Cerebellum (tissue), 4 donors: ENCODE measurements at places on chromosomes 11 and 22.

DNA sequence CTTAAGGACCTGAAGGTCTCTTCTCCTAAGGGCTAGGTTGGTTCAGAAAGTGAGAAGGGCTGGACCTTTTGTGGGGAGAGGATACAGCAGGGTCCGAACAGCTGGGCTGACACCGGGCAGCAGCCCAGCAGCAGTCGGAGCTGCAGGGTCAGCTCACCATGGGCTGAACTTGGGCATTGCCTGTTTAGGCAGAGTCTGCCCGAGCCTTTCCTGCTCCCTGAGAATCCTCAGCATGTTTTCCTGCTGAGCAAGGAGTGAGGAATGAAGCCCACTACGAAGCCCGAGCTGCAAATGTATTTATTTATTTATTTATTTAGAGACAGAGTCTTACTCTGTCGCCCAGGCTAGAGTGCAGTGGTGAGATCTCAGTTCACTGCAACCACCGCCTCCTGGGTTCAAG lies 83.9 kb downstream of the PTPRJ start:
- no peak for DNase-seq

DNA sequence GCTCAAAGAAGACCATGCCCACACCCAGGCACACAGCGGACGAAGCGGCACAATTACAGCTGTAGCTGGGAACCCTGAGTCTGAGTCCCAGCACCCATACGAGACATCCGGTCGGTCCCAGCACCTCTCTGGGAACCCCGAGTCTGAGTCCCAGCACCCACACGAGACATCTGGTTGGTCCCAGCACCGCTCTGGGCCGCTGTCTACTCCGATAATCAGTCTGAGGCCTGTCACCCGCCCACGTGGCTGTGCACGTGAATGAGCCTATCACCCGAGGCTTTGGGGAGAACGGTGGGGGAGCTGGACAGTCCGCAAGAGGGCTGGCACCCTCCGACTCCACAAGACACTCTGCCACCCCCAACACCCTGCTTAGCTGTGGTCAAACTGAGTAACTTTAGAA lies 6.2 kb downstream of the TTLL8 start:
- DNase-seq: no peak

DNA sequence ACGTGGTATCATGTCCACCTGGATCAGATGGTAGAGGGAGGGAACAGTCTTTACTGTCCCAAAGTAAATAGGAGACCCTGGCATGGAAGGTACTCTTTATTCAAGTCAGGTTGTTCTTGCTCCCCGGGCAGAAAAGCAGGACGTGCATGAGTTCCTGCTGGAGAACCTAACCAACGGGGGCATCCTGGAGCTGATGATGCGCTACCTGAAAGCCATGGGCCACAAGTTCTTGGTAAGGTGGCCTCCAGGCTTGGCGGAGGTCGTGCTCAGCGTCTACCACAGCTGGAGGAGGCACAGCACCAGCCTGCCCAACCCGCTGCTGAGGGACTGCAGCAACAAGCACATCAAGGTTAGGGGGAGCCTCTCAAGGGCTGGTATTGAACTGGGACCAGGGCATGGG lies 48.7 kb downstream of the CABIN1 start:
- DNase-seq: no peak

DNA sequence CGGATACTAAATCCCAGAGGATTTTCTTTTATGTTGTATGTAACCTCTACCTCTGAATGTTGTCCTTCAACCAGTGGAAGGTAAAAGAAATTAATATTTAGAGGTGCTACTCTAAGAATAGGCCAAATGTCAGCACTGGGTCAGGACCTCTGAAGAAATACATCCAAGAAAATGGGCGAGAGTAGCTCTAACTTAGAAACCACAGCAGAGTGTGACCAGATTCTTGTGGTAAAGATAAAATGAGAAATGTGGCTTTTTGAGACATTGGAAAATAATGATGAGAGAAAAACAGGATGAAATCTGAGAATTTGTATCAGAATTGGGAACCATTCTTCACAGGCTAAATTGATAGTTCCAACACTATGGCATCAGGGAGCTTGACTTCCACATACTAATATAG lies 63.5 kb downstream of the CSTPP1 start:
- DNase-seq: no peak

GRCh38 chr11:19978668-19979518 lies 181.4 kb downstream of the DBX1 start:
- DNase-seq: no peak

DNA sequence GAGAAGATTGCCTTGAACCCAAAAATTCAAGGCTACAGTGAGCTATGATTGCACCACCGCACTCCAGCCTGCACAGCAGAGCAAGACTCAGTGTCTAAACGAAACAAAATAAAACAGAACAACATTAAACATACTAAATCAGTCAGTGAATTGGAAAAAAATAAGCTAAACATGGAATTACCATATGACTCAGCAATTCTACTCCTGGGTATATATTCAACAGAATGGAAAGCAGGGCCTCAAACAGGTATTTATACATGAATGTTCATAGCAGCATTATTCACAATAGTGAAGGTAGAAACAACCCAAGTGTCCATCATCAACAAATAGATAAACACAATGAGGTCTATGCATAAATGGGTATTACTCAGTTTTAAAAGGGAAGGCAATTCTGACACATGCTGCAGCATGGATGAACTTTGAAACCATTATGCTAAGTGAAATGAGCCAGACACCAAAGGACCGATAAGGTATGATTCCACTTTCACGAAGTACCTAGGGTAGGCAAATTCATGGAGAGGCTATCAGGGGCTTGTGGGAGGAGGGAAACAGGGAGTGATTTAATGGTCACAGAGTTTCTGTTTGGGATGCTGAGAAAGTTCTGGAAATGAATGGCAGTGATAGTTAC lies 15.5 kb downstream of the NTM start:
- no peak for DNase-seq

GRCh38 chr11:17163736-17164135 lies 44.0 kb downstream of the PIK3C2A start:
- no peak for DNase-seq

DNA sequence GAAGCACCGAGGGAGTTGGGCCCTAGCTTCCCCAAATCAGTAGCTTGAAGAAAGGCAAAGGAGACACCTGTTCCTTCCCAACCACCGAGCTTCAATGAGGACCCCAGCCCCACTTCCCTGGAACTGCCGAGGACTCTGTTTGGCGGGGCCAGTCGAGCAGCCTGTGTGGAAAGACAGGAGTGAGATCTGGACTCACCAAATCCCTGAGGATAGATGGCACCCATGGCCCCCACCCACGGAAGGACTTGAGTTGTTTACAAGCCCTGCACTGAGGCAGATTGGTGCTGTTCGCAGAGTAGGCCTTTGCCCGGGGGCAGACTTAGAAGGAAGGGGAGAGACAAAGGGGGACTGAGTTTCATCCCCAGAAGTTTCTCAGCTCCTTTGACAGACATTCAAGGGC lies 64.6 kb downstream of the FEZ1 start:
- no peak for DNase-seq

DNA sequence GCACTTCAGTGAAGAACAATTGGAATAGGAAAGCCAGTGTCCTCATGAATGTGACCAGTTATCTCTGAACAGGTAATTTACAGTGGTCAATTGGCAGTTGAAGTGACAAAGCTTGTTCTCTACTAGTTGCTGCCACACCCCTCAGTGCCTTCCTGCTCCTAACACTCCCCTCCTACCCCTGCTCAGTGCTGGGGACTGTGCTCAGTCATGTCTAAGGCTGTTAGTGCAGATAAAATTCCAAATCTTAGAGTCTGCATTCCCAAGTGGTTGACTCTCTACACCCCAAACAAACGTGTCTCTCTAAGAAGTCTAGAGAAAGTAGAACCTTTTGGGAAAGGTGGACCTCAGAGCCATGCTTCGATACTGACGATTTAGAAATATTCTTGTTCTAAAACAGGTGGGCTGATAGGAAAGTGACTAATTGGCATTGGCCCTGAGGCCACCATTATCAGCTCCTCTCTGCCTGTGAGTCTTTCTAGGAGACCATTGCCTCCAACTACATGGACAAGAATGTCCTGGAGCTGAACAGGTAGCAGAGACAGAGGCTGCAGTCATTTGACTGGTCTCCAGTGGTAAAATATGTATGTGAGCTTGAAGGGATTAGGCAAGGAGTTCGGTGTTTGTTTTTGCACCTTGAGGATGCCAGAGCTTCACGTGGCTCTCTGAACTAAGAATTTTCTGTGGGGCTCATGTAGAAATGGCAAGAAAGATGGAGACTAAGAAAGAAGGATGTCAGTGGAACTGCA lies 22.1 kb upstream of the NNMT start:
- DNase-seq: no peak

DNA sequence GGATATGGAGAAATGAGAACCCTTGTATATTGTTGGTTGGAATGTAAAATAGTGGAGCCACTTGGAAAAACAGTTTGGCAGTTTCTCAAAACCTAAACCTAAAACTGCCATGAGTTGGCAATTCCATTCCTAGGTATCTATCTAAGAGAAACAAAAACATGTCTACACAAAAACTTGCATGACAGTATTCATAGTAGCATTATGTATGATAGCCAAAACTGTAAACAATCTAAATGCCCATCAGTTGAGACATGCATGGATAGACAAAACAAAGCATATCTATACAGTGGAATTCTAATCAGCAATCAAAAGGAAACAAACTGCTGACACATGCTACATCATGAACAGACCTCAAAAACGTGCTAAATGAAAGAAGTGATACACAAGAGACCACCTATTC lies 34.9 kb downstream of the TRAF6 start:
- no peak for DNase-seq

DNA sequence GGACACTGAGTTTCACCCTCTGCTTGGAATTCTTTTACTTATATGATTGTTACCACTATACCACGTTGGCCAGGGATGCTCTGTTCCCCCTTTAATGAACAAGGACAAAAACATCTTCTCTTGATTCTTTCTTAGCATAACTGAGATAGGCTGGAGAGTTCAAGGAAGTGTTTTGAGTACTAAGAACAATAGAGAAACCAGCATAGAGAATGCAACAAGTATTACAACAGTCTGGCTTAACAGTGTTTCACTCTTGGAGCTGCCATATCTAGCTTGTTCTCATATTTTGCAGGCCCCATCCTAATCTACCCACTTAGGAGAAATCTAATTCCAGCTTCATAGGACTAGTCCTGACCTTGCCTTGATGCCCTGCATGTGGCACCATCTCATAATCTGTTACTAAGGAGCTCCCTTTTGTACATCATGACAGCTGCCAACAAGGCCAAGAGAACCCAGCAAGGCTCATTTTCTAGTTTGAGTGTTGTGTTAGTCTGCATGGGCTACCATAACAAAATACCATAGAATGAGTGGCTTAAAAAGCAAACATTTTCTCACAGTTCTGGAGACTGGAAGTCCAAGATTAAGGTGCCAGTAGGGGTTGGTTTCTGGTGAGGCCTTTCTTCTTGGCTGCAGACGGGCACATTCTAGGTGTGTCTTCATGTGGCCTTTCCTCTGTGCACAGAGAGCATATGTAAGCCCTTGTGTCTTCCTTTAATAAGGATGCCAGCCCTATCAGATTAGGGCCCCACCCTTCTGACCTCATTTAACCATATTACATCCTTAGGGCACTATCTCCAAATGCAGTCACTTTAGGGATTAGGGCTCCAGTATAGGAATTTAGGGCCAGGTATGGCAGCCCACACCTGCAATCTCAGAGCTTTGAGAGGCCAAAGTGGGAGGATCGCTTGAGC lies 37.8 kb downstream of the PACS1 start:
- no peak for DNase-seq

DNA sequence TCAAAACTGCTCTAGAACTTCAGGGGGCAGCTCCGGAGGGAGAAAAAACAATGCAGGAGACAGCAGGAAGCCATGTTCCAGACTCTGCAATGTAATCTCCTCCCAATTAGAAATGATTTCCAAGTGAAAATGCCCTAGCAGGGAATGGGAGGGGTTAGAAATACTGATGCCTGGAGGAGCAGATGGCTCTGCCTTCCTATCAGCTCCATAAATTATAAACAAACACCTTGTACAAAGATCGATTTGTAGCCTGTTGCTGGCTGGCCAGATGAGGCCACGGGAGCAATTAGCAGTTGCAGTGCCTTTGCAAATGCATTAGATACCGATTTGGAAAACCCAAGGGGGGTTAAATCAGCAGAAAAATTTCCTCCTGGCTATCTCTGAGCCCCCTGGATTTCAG lies 46.6 kb upstream of the CHRM4 start:
- peak; percentile 30 for DNase-seq

DNA sequence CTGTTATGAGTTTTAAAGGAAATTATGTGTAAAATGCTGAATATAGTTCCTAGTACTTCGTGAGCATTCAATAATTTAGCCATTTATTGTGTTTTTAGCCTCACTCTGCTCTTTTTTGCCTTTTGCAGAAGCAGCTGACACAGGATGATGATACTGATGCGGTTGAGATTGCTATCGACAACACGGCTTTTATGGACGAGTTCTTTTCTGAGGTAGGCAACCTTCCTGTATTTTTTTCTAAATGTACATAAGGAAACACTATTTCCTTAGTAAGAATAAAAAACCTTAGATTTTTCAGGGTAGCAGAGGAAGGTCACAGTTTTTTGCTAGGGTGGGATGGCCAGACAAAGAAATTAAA lies 17.9 kb downstream of the STX3 start:
- no peak for DNase-seq

DNA sequence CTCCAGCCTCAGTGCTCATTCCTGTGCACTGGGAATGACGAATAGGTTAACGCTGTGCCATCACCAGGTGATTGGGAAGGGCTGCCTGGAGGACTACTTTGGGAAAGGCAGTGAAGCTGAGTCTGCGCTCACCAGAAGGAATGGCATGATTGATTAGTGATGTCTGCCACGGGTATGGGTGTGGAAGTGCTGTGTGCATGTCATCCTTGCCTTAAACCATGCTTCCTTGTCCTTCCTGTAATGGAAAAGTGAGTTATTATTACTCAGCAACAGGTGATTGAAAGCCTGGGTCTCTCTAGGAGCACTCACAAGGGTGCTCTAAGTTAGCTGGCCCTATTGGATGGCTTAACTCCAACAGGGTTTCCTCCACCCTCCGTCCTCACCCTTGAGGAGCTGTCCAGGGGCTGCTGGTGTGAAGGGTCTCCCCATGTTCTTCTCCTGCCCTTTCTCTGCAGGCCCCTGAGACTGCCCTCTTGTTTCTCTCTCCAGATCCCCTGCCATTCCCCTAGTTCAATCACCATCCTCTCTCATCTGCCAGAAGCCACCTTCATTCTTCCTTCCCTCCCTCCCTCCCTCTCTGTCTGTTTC lies 121.9 kb upstream of the NECTIN1 start:
- DNase-seq: no peak

- no peak for DNase-seq
Observed at GRCh38 chr11:17651061-17651460, 68.3 kb upstream of the MYOD1 start.
